ENCODE measurements at places on chromosomes 11 and 22. TPM values are rescaled to one million over a fixed set of nuclear protein-coding genes. Genes with fewer than 3 reads are reported as not detected.

ACER3 gene
- 5.1 TPM for total RNA-seq

TMPRSS6 gene
- 55.7 TPM for total RNA-seq

LARGE1 gene
- total RNA-seq, result 17.6 TPM

ADORA2A gene
- total RNA-seq, result 2.2 TPM

UVRAG gene
- total RNA-seq, result 12.6 TPM

TNNI2 gene
- not detected for total RNA-seq

- H3K4me1 ChIP-seq, result no peaks in the 10 kb centered on the region
- no peak for DNase-seq
- no peak overlapping the region for H3K27ac ChIP-seq
- no peaks in the 10 kb centered on the region for H3K27me3 ChIP-seq
- H3K4me3 ChIP-seq, result no peak overlapping the region
- no peaks in the 10 kb centered on the region for H3K36me3 ChIP-seq
Measured at GRCh38 chr11:133747409-133747808, 97.9 kb downstream of the SPATA19 start.

GRCh38 chr11:47485107-47485506, 36.2 kb upstream of the RAPSN start:
- no peak overlapping the region for H3K27ac ChIP-seq
- no peaks in the 10 kb centered on the region for H3K4me1 ChIP-seq
- H3K27me3 ChIP-seq, result no peaks in the 10 kb centered on the region
- DNase-seq, result no peak
- H3K4me3 ChIP-seq, result no peak overlapping the region
- peaks cover 23% of the 10 kb centered on the region for H3K36me3 ChIP-seq

- H3K36me3 ChIP-seq, result no peaks in the 10 kb centered on the region
- H3K4me3 ChIP-seq, result peak overlapping the region; percentile 61
- H3K4me1 ChIP-seq, result no peaks in the 10 kb centered on the region
- H3K27me3 ChIP-seq, result no peaks in the 10 kb centered on the region
- peak overlapping the region; percentile 90 for H3K27ac ChIP-seq
Measured at GRCh38 chr11:124799348-124800225, 619 bp downstream of the MSANTD2 start.

- no peak overlapping the region for H3K4me3 ChIP-seq
- DNase-seq, result no peak
- H3K4me1 ChIP-seq, result no peaks in the 10 kb centered on the region
- no peak overlapping the region for H3K27ac ChIP-seq
Measured at GRCh38 chr22:31578171-31578570, 81.8 kb downstream of the SFI1 start.

DNA sequence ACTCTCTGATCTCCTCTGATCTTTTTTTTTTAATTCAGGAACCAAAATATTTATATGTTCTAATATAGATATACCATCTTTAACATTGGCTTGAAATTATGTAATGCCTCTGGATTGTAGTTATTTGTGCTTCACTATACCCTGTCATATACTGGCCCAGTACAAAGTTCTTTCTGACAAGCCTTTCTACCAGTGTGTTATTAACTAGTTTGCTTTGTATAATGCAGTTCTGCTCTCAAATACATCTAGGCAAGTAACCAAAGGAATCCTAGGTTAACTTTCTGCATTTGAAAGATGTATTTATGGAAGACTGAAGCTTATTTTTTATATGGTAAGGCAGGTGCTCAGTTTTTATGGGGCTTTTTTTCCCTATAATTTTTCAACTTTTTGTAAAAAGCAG, 36.1 kb downstream of the ARHGEF12 start:
- H3K4me1 ChIP-seq, result no peaks in the 10 kb centered on the region
- H3K27me3 ChIP-seq, result no peaks in the 10 kb centered on the region
- H3K27ac ChIP-seq, result no peak overlapping the region

DNA sequence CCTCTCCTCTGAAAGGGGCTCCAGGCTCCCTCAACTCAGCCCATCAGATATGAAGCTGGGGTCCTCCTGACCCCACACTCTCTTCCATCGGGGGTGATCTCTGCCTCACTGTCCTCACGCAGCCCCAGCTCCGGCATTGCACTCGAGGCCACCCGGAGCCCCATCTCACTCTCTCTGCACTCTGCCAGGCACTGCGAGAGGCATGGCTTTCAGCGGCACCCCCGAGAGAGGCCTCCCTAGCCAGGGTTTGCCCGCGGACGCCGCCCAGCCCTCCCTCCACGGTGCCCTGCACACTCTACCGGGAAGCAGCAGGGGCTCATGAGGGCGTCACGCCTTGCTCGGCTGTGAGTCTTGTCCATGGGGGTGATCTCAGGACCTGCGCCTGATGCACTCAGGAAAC, 436.2 kb downstream of the BRD1 start:
- no peaks in the 10 kb centered on the region for H3K27me3 ChIP-seq
- no peaks in the 10 kb centered on the region for H3K4me1 ChIP-seq
- no peak overlapping the region for H3K4me3 ChIP-seq
- no peak for DNase-seq
- H3K36me3 ChIP-seq, result no peaks in the 10 kb centered on the region
- no peak overlapping the region for H3K27ac ChIP-seq

- H3K27ac ChIP-seq, result no peak overlapping the region
- H3K27me3 ChIP-seq, result no peaks in the 10 kb centered on the region
- H3K4me1 ChIP-seq, result no peaks in the 10 kb centered on the region
- no peak overlapping the region for H3K4me3 ChIP-seq
- DNase-seq, result no peak
Measured at GRCh38 chr22:44455963-44456358, 42.1 kb downstream of the RTL6 start.

DNA sequence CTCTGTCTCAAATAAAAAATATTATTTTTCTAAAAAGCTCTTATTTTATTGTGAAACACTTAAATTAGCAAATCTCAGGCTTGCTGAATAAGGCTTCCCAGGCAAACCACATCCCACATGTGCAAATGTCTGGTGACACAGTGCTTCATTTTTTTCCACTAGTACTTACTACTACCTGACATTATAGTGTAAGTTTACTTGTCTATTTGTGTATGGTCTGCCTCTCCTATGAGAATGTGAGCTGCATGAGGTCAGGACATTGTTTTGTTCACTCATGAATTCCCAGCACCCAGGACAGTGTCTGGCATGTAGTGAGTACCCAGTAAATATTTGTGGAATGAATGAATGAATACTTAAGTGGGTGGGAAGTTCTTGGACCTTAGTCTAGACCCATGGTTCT, 103.1 kb downstream of the PTPRJ start:
- no peak overlapping the region for H3K27ac ChIP-seq
- DNase-seq, result no peak
- H3K36me3 ChIP-seq, result no peaks in the 10 kb centered on the region
- no peak overlapping the region for H3K4me3 ChIP-seq

GRCh38 chr11:26477396-26477795, 94.7 kb downstream of the MUC15 start:
- H3K36me3 ChIP-seq, result no peaks in the 10 kb centered on the region
- H3K27me3 ChIP-seq, result no peaks in the 10 kb centered on the region
- no peak overlapping the region for H3K4me3 ChIP-seq
- DNase-seq, result no peak
- H3K4me1 ChIP-seq, result no peaks in the 10 kb centered on the region
- H3K27ac ChIP-seq, result no peak overlapping the region

- H3K4me3 ChIP-seq, result peak overlapping the region; percentile 21
- H3K36me3 ChIP-seq, result no peaks in the 10 kb centered on the region
- H3K27me3 ChIP-seq, result no peaks in the 10 kb centered on the region
Measured at GRCh38 chr11:132943357-132943705, 589.0 kb downstream of the OPCML start.

GRCh38 chr11:17686231-17686980, 33.0 kb upstream of the MYOD1 start:
- no peaks in the 10 kb centered on the region for H3K36me3 ChIP-seq
- no peak overlapping the region for H3K27ac ChIP-seq
- H3K27me3 ChIP-seq, result no peaks in the 10 kb centered on the region
- H3K4me3 ChIP-seq, result no peak overlapping the region
- no peaks in the 10 kb centered on the region for H3K4me1 ChIP-seq
- DNase-seq, result no peak

- H3K27me3 ChIP-seq, result no peaks in the 10 kb centered on the region
- H3K4me3 ChIP-seq, result no peak overlapping the region
- H3K36me3 ChIP-seq, result no peaks in the 10 kb centered on the region
- DNase-seq, result no peak
- H3K4me1 ChIP-seq, result no peaks in the 10 kb centered on the region
- no peak overlapping the region for H3K27ac ChIP-seq
Measured at GRCh38 chr11:67700141-67700540, 25.7 kb upstream of the ALDH3B2 start.

DNA sequence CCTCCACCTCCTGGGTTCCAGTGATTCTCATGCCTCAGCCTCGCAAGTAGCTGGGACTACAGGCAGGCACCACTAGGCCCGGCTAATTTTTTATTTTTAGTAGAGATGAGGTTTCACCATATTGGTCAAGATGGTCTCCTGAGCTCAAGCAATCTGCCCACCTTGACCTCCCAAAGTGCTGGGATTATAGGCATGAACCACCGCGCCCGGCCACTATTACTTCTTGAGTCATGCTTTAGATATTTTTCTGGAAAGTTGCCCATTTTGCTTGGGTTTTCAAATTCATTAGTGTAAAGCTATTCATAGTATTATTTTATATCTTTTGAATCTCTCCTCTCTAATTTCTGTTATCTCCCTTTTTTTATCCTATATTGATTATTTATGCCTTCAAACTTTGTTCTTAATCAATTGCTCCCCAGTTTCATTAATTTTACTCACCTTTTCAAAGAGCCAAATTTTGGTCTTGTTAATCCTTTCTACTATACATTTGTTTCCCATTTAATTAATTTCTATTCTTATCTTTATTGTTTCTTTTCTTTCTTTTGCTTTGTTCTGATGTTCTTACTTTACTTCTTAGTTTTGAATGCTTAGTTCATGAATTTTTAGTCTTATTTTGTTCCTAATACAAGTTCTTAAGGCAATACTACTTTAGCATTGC, 10.3 kb upstream of the RAC2 start:
- no peak overlapping the region for H3K27ac ChIP-seq
- peak; percentile 22 for DNase-seq
- H3K4me3 ChIP-seq, result no peak overlapping the region
- no peaks in the 10 kb centered on the region for H3K4me1 ChIP-seq
- no peaks in the 10 kb centered on the region for H3K27me3 ChIP-seq

DNA sequence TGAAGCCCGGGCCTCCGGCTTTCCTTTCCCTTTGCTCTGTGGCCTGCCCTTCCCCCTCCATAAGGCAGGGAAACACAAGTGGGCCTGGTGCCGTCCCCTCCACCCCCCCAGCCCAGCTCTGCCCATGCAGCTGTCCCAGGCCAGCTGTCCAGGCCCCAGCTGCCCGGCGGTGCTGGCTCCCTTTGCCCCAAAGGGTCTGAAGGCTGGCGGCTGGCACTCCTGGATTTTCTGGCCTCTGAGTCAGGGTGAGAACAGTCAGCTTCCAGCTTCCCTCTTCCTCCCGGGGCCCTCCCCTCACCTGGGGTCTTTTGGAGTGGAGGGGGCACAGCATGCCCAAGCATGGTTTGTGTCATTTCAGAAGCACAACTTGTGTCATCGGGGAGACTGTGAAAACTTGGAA, 27.8 kb downstream of the CD82 start:
- no peaks in the 10 kb centered on the region for H3K36me3 ChIP-seq
- no peak overlapping the region for H3K27ac ChIP-seq
- peaks cover 3% of the 10 kb centered on the region for H3K4me1 ChIP-seq
- no peak for DNase-seq
- no peak overlapping the region for H3K4me3 ChIP-seq

DNA sequence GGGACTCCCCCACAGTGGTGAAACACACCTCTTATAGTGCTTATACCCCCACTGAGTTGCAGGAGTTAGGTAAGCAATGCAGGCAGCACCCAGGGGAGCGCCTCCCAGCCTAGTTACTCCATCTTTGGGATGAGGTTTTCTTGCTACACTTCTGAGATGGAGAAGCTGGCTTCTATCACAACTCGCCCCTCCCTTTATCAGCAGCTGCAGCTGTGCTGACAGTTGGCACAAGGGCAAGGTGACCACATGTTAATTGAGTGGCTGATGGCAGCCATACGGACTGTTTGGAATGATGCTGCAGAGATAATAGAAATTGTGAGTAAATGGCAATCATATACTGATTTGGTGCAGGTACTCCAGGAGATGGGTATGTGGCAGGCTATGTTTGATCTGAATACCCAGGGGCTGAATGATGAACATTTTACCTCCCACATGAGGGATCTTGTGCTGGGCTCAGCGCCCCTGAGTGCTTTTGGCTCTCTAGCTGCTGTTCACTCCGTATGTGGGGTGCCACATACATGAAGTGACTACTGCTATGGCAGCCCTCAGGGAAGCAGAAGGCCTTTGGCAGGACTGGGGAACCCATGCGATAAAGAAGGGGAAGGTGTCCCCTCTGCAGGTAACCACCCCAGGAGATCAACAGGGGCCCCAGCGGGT, 29.2 kb upstream of the KCNA4 start:
- H3K4me3 ChIP-seq, result no peak overlapping the region
- no peak overlapping the region for H3K27ac ChIP-seq
- H3K36me3 ChIP-seq, result no peaks in the 10 kb centered on the region

DNA sequence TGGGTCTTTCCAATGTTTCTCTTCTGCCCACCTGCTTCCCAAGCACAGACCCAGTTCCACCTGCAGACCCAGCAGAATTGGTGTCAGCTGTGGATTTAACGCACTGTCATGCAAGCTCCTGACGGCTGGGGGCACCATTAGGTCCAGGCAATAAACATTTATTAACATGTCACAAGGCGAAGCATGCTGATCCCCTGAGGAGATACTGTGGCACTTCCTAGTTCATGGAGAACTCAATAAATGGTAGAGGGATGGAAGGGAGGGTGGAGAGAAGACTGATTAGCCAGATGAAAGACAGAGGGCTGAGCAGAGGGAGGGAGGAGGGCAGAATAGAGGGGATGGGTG, 68.3 kb upstream of the TSPAN18 start:
- H3K4me3 ChIP-seq, result no peak overlapping the region
- H3K27ac ChIP-seq, result no peak overlapping the region
- no peaks in the 10 kb centered on the region for H3K36me3 ChIP-seq
- no peaks in the 10 kb centered on the region for H3K4me1 ChIP-seq
- no peaks in the 10 kb centered on the region for H3K27me3 ChIP-seq
- DNase-seq, result no peak

DNA sequence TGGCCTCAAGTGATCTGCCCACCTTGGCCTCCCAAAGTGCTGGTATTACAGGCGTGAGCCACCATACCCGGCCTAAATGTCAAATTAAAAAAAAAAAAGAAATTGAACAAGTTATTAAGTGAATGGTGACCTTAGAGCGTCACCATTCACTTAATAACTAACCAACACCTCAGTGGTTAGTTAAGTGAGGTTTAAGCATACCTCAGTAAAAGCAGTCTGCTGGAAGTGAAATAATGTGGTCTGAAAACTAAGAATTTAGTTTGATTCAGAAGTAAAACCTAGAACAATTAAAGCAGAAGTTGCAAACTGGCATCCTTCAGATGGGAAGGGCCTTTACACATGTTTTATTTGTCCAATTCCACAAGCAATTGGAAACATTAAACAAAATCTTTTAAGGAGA, 71.5 kb downstream of the FCHSD2 start:
- no peak overlapping the region for H3K4me3 ChIP-seq
- H3K27ac ChIP-seq, result no peak overlapping the region
- H3K36me3 ChIP-seq, result no peaks in the 10 kb centered on the region

DNA sequence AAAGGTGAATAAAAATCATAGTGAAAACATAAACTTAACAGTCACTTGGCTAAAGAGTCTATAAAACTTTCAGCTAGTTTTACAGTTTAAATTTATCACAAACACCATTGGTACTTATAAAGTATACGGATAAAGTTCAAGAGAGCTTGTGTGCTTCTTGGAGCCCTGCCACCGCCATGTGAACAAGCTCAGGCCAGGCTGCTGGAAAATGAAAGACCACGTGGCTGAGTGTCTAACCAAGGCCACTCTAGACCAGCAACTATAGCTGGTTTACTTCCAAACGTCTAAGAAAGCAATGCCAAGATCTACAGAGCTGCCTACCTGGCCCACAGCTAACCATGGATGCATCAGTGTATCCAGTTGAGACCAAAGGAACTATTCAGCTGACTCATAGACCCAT, 66.3 kb upstream of the API5 start:
- H3K4me1 ChIP-seq, result no peaks in the 10 kb centered on the region
- no peaks in the 10 kb centered on the region for H3K27me3 ChIP-seq
- H3K36me3 ChIP-seq, result no peaks in the 10 kb centered on the region
- no peak overlapping the region for H3K4me3 ChIP-seq
- H3K27ac ChIP-seq, result no peak overlapping the region

Measured in right lobe of liver (tissue), 6 donors.